ENCODE measurements at places on chromosomes 1 and 21.

GRCh38 chr1:171501305-171502024 is 16.1 kb downstream of the PRRC2C start:
- DNase-seq = no peak

DNA sequence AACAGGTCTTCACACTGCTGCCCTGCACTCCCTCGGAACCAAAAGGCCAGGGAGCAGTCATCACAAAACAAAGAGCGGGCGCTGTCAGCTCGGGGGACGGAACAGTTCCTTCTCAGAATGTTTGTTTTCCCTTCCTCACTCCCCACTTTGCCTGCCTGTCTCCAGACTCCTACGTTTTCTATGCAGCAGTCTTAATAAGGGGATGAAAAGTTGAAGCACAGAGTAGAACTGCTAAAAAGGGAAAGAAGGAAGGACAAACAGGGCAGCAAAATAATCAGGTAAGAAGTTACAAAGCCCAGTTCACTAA is 738 bp upstream of the GPR161 start:
- DNase-seq = no peak

GRCh38 chr1:58430421-58431275 is 115.9 kb downstream of the OMA1 start:
- no peak for DNase-seq

DNA sequence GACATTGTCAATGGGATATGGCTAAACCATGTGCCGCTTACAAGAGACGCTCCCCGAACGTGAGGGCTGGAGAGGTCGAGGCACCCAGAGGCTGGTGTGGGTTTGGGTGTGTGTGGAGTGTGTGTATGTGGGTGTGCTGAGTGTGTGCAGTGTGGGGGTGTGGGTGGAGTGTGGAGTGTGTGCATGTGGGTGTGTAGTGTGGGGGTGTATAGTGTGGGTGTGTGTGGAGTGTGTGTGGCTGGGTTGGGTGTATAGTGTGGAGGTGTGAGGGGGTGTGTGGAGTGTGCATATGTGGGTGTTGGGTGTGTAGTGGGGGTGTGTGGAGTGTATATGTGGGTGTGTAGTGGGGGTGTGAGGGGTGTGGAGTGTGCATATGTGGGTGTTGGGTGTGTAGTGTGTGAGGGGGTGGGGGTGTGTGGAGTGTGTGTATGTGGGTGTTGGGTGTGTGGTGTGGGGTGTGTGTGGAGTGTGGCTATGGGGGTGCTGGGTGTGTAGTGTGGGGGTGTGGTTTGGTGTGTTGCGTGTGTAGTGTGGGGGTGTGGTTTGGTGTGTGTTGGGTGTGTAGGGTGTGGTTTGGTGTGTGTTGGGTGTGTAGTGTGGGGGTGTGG is 42.2 kb downstream of the SLC19A1 start:
- no peak for DNase-seq

GRCh38 chr1:226002667-226003501 is 3.7 kb upstream of the SDE2 start:
- DNase-seq = no peak

DNA sequence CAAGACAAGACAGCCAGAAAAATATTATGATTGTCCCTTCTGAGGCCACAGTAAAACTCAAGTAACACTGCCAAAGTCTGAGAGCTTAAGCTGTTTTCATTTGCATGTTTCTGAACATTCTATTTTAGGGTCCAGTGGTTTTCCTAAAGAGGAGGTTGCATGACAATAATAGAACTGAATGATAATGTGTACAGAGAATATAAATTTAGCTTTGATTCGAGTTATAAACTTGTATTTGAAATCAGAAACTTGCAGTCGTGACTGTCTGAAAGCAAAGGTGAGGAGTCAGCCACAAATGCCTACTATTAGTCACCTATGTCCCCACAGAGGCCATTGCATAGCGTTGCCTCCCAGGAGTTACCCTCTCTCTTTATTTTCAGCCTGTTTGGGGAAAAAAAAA is 363.1 kb upstream of the ADGRL2 start:
- no peak for DNase-seq

- DNase-seq = no peak
Measured at GRCh38 chr1:4627353-4627752, 27.1 kb upstream of the AJAP1 start.

- DNase-seq = no peak
Measured at GRCh38 chr1:26961826-26962225, 1.6 kb upstream of the KDF1 start.

DNA sequence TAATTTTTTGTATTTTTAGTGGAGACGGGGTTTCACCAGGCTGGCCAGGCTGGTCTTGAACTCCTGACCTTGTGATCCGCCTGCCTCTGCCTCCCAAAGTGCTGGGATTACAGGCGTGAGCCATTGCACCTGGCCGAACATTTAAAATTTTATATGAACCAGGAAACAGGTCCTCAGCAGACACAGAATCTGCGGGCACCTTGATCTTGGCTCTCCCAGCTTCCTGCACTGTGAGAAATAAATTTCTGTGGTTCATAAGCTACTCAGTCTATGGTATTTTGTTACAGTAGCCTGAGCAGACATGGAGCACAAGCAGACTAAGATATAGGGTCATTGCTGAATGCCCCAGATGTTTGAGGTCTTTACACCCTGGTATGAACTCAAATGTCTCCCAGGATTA is 23.6 kb upstream of the CTH start:
- DNase-seq = no peak

All from effector memory CD8-positive, alpha-beta T cell (primary cell).